T-helper 9 cell (primary cell): ENCODE measurements at places on chromosomes 11 and 22.
A peak's percentile ranks its signal among the peaks of the same experiment; 100 is the strongest.

DNA sequence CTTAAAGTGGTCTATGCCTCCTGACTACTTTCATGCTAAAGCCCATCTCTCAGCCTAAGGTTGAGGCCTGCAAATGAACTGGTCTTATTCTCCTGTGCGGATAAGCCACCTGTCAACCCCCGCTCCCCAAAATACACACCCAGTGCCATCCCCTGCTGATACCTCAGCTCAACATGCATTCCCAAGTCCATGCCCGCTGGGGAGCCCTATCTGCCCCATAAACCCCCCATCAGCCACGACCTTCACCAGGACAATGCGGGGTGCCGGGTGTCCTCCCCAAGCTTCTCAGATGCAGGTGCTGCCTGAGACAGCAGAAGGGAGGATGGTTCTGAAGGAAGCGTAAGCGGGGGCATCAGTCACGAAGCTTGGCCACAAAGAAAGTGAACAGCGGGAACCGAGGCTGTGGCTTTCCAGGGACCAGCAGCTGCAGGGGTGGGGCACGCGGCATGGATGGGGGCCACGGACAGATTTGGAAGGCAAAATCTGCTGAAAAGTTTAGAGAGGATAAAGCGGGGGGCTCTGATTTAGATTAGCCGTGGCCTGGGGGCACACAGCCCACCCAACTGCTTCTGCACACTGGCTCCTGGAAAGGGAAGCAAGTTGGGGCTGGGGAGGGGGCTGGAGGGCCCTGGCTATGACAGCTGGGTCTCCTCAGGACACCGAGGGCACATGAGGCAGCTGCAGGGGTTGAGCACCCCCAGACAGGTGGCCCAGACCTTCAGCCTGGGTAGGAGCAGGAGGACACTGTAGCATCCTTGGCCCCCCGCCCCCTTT, 1391.9 kb downstream of the TBC1D22A start:
- DNase-seq, result no peak

DNA sequence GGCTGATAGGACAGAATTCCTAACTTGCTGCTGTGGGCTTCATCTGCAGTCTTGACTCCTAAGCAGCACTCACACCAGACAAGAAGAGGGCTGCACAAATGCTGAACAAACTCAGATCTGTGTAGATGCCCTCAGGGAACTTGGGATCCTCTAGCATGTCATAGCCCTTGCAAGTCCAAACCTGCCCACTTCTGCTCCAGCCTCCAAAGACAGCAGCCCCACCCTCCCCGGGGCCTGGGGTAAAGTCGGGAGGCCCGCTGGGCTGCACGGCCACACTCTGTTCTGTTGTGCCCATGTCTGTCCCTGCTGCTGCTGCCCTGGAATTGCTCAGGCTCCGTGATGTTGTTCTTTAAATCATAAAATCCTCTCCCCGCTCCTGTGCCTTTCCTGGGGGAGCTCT, 28.3 kb downstream of the DRD2 start:
- DNase-seq, result no peak

- no peak for DNase-seq
Observed at GRCh38 chr11:83070044-83070701, 1.5 kb downstream of the RAB30 start.

DNA sequence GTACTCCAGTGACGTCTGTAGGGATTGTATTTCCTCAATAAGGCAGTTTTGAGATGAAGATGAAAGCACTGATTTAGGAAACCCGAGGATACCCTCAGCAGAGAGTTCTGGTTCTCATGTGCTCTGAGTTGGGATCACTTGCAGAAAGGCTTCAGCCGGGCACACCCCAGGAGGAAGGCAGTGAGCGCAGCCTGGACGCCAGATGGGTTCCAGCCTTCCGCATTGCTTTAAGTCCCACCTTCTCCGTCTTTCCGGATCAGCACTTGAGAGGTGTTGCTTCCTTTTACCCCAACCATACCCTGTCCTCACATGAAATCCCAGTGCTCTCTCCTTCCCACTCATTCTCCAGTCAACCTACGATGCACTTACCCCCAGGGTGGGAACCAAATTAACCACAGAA, 239.5 kb upstream of the CADM1 start:
- no peak for DNase-seq

GRCh38 chr22:38415561-38416321, 39.3 kb downstream of the KCNJ4 start:
- DNase-seq, result no peak

DNA sequence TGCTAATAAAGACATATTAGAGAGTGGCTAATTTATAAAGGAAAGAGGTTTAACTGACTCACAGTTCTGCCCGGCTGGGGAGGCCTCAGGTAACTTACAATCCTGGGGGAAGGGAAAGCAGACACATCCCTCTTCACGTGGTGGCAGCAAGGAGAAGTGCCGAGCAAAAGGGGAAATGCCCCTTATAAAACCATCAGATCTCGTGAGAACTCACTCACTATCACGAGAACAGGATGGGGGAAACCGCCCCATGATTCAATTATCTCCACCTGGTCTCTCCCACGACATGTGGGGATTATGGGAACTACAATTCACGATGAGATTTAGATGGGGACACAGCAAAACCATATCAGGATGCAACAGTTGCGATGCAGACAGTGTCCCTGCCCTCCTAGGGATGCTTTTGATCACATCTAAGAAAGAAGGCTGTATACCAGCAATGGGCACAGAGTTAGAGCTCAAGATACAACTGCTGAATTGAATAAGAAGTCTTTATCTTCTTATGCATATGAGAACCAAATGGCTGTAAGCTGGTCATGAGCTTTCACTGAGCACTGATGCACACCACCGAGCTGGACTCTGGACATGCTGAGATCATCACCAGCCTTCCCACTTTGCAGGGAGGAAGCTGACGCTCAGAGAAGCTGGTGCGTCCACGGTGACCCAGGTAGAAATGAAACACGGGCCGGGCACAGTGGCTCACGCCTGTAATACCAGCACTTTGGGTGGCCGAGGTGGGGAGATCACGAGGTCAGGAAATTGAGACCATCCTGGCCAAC, 255.2 kb downstream of the MN1 start:
- DNase-seq, result no peak

- no peak for DNase-seq
Observed at GRCh38 chr22:22935546-22936157, 48.0 kb downstream of the IGLL5 start.

GRCh38 chr11:122776546-122776945, 61.8 kb upstream of the CRTAM start:
- no peak for DNase-seq

DNA sequence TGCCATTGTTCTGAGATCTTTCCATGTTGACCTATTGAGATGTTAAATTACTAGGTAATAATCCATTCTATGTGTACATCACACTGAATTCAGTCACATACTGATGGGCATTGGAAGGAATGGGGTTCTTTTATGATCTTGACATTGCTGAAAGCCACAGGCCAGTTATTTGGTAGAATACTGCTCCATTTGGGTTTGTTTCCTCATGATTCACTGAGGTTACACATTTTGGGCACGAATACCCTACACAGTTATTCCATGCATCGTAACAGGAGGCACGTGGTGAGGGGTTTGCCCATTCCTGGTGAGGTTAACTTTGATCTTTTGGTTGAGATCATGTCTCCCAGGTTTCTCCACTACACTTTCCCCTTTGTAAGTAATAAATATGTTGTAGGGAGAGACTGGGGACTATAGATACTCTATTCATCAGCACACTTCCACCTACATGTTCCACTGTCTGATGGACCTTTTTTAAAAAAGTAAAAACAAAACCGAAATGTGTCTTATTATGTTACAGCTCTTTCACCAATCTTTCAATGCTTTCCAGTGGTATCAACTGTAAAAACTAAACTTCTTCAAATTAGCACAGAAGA, 12.0 kb upstream of the FOLR1 start:
- DNase-seq, result no peak

GRCh38 chr11:16778286-16778685, 39.8 kb downstream of the C11orf58 start:
- no peak for DNase-seq

DNA sequence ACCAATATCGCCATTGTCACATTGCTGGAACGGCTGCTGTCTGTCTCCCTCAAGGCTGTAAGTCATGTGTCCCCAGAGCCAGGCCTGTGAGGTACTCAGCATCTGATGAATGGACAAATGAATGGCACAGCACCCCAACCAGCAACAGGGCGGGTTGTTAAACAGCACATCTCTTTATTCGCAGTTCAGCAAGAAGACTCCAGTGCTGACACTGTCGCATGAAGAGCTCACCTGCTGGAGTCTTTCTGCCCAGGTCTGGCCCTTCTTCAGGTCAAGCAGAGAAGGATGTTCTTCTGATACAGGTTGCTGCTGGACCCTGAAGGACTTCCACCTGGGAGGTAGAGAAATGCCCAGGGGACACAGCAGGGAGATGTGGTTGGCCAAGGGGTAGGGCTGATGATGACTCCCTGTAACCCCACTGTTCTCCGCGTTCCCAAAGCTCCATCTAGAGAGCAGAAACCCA, 4.8 kb downstream of the SPATA19 start:
- DNase-seq, result no peak

GRCh38 chr11:119699227-119699626, 29.8 kb downstream of the NECTIN1 start:
- DNase-seq, result no peak

DNA sequence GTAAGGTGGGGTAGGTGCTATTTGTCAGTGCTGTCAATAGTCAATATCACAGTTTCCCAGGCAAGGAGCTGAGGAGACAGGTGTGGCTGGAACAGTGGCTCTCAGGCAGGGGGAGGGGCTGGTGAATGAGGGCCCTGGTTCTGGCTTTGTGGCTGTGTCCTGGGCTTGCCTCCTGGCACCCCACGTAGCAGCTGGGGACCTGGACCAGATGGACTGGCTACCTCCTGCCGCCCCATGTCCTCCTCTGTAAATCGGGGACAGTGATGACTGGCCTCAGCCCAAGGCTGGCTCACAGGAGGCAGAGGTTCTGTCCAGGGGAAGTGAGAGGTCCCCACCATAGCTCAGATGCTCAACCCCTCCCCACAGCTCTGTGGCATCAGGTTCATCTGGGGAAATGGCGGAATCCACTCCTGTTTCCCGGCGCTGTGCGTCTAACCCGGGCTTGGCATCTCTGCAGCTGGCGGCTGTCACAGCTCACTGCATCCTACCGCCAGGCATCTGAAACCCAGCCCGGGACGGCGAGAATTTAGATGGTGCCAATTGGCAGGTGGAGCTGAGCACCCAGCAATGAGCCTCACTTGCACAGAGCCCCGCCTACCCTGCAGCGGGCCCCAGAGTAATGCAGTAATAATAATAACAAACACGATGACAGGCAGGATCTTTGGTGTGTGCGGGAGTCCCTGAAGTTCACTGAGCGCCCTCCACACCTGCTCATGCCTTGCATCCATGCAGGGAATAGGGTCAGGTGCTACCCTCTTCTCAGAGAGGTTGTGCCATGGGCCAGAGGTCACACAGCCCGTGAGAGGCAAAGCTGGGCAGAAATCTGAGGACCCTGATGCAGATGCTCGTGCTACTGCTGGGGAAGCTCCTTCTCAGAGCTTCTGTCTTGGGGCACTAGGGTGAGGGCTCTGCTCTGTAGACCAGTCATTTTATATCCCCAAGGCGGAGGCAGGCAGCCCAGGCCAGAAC, 27.8 kb upstream of the SHISAL1 start:
- no peak for DNase-seq

DNA sequence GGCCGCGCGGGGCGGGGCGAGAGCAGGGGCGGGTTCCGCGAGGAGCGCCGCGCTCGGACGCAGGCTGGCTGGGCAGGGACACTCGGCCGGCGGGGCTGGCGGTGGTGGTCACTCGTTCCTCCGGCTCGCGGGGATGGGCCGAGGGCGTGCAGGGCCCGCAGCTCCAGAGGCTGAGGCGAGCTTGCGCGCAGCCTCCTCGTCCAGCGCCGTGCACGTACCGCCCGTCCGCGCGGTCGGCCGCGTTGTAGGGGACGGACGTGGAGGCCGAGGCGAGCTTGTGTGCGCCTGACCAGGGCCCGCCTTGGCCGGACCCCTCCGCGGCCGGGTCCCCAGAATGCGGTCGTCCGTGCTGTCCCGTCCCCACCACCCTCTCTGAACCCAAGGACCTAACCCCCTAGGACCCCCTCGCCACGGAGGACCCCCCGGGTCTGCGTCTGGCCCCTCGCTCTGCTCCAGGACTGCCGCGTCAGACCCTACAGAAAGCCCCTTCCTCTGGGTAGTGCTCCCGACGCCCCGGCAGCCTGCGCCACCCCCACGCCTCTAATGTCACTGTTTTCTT, 569 bp upstream of the YPEL1 start:
- DNase-seq, result no peak

- DNase-seq, result no peak
Observed at GRCh38 chr11:64238999-64239398, 1.9 kb upstream of the FKBP2 start.

DNA sequence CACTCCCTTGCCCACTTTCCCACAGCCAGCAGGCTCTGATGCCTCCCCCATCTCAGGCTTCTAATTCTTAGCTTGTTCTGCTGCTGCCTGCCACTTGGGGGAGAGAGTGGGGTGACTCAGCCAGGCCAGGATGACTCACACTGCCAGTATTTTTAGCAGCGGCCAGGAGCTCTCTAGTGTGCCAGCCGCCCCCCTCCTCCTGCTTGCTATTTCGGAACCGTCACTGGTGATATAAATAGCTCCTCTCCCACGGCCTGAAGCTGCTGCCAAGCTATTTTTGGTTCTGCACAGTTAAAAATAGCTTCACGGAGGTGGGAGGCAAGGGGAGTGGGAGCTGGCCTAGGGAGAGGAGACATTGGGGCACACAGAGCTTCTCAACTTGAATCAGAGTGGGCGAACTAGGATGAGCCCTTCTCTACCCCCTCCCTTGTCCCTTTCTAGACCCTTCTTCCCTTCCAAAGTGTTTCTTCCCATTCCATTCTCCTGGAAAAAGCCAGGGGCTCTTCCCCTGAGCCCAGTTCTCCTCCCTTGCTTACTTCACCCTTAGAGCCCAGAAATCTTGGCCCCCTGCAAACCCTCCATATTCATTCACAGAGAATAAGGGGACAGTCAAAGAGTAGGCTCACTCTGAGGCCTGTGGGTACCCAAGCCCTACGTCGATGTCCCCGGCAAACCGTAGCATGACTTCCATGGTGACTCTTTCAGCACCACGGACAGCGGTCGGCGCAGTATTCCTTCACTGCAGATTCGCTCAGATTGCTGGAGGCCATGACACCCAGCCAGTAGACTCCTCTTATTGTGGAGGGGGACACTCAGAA, 2.5 kb upstream of the NPAS4 start:
- peak; percentile 48 for DNase-seq

DNA sequence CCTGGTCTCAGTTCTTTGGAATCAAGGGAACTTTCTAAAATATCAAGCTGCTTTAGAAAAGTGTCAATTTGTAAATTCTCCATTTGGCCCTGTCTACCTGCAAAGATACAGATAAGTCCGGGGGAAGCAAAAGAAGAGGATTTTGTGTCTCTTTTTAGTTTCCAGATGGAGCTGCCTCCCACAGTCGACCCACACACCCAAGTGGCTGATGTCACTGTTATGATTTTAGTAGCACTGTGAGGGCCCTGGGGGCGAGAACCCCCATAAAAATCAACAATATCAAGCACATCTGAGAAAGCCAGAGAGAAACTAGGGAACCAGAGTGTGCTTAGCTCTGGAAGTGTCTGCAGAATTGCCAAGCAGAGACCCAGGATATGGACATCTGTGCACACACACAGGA, 212.7 kb downstream of the LARGE1 start:
- no peak for DNase-seq

GRCh38 chr22:17120711-17121232, 388 bp downstream of the TMEM121B start:
- no peak for DNase-seq
